ENCODE measurements at places on chromosomes 5 and 9.
A peak's percentile ranks its signal among the peaks of the same experiment; 100 is the strongest.

DNA sequence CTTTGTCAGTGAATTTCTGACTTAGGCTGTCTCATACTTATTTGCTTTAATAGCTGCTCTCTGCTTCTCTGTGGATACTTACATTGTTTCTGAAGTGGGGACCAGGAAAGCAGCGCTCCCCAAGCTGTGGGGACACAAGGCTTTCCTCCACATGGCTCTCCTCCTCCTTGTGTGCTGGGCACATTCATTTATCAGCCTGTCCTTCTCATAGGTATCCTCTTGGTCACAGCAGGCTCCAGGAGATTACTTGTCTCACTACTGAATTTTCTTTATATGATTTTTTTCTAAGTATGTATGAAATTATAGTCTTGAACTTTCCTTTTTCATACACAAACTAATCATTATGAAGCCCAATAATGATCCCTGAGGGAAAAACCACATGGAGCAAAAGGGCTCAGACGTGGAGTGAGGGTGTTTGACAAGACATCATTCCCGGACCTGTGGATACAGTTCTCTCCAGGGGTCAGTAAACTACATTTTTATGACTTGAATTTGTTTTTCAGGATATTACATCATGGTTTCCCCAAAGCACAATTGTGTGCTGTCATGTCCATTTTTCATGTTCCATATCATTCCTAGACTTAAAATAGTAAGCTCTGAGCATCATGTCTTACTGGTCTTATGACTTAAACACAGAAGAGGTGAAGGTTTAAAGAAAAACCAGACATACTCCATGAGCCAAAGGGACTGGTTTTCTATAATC lies 234.5 kb downstream of the PCSK1 start:
- no peak for DNase-seq

GRCh38 chr5:5752844-5753243 lies 330.4 kb downstream of the ICE1 start:
- DNase-seq, result no peak

GRCh38 chr5:90290648-90291047 lies 118.9 kb downstream of the CETN3 start:
- DNase-seq, result no peak

- DNase-seq, result no peak
These were observed 29.0 kb downstream of the CXXC5 start for GRCh38 chr5:139676951-139677735.

GRCh38 chr5:147036691-147037245 lies 158.2 kb upstream of the PPP2R2B start:
- no peak for DNase-seq

GRCh38 chr9:93235300-93235960 lies 51.5 kb downstream of the WNK2 start:
- no peak for DNase-seq

- no peak for DNase-seq
These were observed 71.4 kb upstream of the ATP10B start for GRCh38 chr5:160923411-160923810.

DNA sequence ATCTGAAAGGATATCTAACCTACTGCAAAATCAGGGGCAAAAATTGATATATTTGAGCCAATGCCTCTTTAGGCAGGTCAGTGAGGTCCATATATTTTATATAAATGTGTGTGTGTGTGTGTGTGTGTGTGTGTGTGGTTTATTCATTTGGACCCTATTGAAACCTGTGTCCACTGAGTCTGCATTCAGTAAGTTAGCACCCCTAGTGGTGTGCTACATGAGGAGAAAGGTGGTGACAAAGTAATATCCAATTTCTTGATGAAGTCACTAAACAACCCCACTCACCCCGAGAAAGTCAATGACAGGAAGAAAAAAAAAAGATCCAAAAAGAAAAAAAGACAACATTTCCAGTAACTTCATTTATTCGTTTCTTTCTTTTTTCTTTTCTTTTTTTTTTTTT lies 4.1 kb downstream of the FBXW11 start:
- DNase-seq, result no peak

DNA sequence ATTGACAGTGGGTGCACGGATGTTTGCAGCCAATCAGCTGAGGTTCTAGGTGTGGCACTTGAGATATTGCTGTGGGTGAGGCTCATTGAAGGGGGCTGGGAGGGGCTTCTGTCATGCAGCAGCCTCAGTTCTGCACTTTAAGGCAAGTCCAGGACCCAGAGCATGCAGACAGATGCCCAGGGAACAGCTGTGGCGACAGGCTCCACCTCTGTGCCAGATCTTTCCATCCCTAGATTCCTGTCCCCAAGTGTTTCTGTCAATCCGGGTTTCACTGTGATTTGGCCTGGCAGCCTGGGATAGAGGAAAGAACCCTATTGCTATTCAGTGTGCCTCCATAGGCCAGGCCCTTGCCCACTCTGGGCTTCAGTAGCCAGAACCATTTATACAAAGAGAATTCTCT lies 20.8 kb upstream of the CERCAM start:
- DNase-seq, result no peak

- no peak for DNase-seq
These were observed 97.6 kb downstream of the BASP1 start for GRCh38 chr5:17314907-17315471.

DNA sequence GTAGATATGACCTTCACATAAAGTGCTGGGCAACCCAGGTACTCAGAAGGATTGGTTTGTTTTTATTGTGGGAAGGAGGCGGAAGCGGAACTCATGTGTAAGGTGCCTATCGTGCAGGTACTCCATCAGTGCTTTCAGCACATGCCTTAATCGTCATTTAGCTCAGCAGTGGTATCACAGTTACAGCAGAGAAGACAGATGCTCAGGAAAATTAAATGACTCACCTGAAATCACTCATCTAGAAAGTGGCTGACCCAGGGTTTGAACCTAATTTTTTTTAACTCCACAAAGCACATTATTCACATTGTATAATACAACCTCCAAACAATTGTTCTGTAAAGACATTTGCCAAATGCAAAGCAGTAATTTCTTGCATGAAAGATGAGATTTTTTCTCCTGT lies 2.2 kb downstream of the C5orf46 start:
- DNase-seq, result no peak

DNA sequence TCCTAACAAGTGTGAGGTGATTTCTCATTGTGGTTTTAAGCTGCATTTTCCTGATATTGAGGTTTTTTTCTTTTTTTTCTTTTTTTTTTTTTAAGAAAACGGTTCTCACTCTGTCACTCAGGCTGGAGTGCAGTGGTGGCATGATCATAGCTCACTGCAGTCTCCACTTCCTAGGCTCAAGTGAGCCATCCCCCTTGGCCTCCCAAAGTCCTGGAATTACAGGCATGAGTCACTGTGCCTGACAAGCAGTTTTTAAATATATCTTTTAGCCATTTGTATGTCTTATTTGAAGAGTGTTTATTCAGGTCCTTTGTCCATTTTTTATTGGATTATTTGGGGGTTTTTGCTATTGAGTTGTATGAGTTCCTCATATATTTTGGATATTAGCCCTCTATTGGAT lies 53.8 kb downstream of the GCNT1 start:
- DNase-seq, result no peak

DNA sequence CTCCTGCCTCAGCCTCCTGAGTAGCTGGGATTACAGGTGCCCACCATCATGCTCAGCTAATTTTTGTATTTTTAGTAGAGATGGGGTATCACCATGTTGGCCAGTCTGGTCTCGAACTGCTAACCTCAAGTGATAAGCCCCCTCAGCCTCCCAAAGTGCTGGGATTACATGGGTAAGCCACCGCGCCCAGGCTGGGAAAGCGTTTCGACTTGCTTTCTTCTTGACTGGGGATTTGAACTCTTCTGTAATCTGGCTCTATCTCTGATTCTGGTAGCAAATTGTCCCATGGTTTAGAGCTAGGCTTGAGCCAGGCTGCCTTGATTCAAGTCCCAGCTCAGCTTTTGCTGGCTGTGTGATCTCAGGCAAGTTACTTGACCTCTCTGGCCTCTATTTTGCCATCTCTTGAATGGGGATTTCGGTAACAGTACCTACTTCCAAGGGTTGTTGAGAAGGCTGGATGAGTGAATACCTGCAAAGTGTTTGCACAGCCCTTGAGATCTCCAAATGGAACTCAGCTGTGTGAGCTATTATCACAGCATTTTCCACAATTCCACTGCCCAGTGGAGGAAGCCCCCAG lies 20.5 kb upstream of the MVB12B start:
- no peak for DNase-seq

- peak; percentile 74 for DNase-seq
These were observed 6.9 kb downstream of the FGD3 start for GRCh38 chr9:92954049-92954861.

DNA sequence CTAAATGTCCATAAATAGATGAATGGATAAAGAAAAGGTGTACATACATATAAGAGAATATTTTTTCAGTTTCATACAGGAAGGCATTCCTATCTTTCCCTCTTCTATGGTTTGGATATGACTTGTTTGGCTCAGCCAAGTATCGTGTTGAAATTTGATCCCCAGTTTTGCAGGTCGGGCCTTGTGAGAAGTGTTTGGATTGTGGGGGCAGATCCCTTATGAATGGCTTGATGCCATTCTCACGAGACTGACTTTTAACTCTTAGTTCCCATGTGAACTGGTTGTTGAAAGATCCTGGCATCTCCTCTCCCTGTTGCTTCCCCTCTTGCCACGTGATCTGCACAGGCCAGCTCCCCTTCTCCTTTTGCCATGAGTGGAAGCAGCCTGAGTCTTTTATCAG lies 421.1 kb upstream of the FTMT start:
- no peak for DNase-seq

- no peak for DNase-seq
These were observed 72.5 kb downstream of the AMBP start for GRCh38 chr9:114005371-114006154.

GRCh38 chr5:179836225-179837019 lies 15.7 kb downstream of the SQSTM1 start:
- peak; percentile 47 for DNase-seq

- DNase-seq, result no peak
These were observed 35.7 kb downstream of the LSM11 start for GRCh38 chr5:157779221-157779620.

GRCh38 chr9:120366644-120367019 lies 213.3 kb downstream of the CDK5RAP2 start:
- no peak for DNase-seq

- no peak for DNase-seq
These were observed 163.8 kb downstream of the TMEM38B start for GRCh38 chr9:105858006-105858690.

- DNase-seq, result no peak
These were observed 19.4 kb downstream of the PLPPR1 start for GRCh38 chr9:101047848-101048397.

Data from activated CD4-positive, alpha-beta T cell treated with anti-CD3 and anti-CD28 coated beads, Interleukin-2, amount 50 U/mL, for 24 hours (primary cell).